ENCODE measurements at places on chromosomes 3 and 15.

GRCh38 chr15:76953913-76954312, 22.4 kb downstream of the RCN2 start:
- DNase-seq: no peak

- DNase-seq: no peak
Measured at GRCh38 chr3:40287248-40287647, 22.3 kb upstream of the EIF1B start.

- no peak for DNase-seq
Measured at GRCh38 chr3:161323926-161324621, 47.2 kb downstream of the SPTSSB start.

DNA sequence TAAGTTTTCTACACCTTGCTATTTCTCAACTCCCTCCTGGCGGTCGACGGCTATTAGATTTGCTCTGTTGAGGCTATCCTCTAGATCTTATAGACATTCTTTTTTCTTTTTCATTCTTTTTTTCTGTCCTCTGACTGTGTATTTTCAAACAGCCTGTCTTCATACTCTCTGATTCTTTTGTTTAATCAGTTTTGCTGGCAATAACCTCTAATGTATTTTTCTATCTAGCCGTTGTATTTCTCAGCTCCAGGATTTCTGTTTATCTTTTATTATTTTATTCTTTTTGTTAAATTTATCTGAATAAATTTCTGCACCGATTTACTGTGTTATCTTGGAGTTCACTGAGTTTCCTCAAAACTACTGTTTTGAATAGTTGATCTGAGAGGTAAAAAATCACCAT, 31.5 kb downstream of the NLGN1 start:
- no peak for DNase-seq

DNA sequence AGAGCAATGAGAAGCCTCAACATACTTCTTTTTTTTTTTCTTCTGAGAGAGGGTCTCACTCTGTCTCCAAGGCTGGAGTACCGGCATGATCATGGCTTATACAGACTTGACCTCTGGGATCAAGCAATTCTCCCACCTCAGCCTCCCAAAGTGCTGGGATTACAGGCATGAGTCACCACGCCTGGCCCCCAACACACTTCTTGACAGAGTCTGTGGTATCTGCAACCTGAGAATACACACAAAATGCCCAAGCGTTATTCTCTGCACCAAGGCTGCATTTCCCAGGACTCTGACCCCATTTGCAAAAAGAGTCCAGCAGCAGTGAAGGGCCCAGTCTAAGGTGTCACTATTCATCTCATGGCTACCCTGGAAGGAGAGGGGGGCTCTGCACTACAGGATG, 42.7 kb upstream of the BLM start:
- no peak for DNase-seq

- DNase-seq: no peak
Measured at GRCh38 chr3:132381348-132381944, 35.9 kb upstream of the DNAJC13 start.

GRCh38 chr3:5267252-5267651, 79.7 kb downstream of the EDEM1 start:
- DNase-seq: no peak
